ENCODE measurements at places on chromosomes 2 and 18.

GRCh38 chr2:68309426-68309825, 10.3 kb downstream of the CNRIP1 start:
- DNase-seq: no peak

DNA sequence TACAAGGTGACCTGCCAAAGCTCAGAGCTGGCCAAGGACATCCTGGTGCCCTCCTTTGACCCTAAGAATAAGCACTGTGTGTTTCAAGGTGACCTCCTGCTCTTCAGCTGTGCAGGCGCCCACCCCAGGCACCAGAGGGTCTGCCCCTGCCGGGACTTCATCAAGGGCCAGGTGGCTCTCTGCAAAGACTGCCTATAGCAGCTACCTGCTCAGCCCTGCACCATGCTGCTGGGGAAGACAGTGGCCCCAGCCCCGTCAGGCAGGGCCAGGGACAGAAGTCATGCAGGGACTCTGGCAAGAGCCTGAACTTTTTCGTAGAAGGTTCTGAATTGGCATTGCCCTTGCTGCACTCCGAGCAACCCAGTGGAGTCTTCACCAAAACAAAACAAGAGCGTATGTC, 194.8 kb downstream of the MGAT5 start:
- no peak for DNase-seq

DNA sequence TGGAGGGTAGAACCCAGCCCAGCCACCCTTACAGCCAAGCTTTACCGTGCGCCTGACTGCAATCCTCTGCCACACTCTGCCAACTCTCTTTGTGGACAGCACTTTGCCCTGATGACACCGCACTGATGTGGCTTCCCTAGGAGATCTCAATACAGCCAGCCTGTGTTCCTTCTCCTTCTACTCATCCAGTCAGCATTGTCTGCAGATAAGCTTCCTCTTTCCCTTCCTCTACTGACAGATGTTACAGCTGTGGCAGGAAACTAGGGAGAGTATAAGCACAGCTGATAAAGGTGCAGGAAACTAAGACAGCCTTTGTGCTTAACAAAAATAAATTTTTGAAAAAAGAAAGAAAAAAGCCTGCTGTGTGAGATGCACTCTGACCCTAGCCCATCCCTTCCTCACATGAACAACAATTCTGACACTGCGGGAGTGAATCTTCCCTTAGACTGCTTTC, 25.0 kb downstream of the CEP68 start:
- no peak for DNase-seq

GRCh38 chr2:194346193-194346592, 1310.8 kb upstream of the SLC39A10 start:
- no peak for DNase-seq

- no peak for DNase-seq
Observed at GRCh38 chr18:58793361-58793760, 71.3 kb upstream of the ZNF532 start.
